ENCODE measurements at places on chromosomes 5 and 9. TPM values are rescaled to one million over a fixed set of nuclear protein-coding genes. Genes with fewer than 3 reads are reported as not detected.

TYRP1 gene
- 86.2 TPM for total RNA-seq

PCDHGA11 gene
- total RNA-seq = 2.6 TPM

ANKRD31 gene
- 0.45 TPM for total RNA-seq

MYOT gene
- total RNA-seq = 0.56 TPM

BARX1 gene
- total RNA-seq = 0.71 TPM

- no peak for DNase-seq
Measured at GRCh38 chr9:115015018-115015635, 84.7 kb upstream of the TNFSF8 start.

DNA sequence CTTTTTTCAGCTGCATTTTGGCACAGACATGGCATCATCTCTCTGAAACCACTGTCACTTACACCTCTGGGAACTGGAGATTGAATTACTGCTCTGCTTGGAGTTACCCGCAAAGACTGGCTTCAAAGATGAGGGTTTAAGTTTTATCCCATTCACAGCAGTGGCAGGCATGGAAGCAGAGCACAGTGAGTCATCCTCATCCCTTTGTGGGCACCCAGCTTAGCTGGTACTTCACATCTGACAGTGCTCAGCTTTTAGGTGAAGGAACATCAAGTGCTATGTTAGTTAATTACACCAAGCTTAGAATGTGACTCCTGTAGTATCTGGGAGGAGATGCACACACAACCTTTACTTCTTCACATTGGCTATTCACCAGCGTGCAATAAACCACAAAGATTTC lies 24.8 kb upstream of the ALDH1A1 start:
- no peak for DNase-seq

GRCh38 chr5:1983401-1983800 lies 100.7 kb upstream of the IRX4 start:
- no peak for DNase-seq

- DNase-seq = no peak
Measured at GRCh38 chr9:88339317-88339716, 48.9 kb upstream of the SPIN1 start.

- DNase-seq = no peak
Measured at GRCh38 chr9:77587851-77588250, 60.3 kb downstream of the GNA14 start.

DNA sequence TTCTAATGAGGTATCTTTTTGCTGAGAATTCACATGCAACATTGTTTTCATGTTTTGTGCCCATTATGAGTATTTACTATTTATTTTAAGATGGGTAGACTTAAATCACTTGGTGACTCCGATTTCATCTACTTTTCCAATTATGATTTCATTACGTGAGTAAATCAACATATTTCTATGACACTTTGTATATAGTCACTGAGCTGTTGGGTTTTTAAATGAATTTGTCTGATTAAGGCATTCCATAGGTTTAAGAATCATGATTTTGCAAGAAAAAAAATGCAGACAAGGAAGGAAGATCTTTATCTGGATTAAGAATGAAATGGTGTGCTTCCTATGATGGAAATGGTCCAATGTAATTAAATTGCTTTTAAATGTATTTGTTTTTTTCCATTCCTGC lies 661.9 kb downstream of the ANXA1 start:
- DNase-seq = no peak

DNA sequence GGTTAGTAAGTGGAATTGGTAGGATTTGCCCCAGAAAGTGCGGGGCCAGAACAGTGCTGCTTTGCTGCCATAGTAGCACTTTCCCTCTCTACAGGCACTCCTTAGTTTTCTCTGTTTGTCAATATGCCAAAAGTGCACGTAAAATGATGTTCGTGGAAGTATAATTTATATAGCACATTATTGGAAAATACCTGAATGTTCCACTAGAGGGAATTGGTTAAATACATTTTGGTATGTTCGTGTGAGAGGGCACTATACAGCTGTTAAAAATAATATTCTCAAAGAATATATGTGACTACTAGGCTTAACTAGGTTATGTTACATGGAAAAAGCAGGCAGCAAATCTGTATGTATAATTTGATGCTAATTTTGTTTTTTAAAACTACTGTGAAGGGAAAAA lies 184.0 kb upstream of the GDNF start:
- no peak for DNase-seq

DNA sequence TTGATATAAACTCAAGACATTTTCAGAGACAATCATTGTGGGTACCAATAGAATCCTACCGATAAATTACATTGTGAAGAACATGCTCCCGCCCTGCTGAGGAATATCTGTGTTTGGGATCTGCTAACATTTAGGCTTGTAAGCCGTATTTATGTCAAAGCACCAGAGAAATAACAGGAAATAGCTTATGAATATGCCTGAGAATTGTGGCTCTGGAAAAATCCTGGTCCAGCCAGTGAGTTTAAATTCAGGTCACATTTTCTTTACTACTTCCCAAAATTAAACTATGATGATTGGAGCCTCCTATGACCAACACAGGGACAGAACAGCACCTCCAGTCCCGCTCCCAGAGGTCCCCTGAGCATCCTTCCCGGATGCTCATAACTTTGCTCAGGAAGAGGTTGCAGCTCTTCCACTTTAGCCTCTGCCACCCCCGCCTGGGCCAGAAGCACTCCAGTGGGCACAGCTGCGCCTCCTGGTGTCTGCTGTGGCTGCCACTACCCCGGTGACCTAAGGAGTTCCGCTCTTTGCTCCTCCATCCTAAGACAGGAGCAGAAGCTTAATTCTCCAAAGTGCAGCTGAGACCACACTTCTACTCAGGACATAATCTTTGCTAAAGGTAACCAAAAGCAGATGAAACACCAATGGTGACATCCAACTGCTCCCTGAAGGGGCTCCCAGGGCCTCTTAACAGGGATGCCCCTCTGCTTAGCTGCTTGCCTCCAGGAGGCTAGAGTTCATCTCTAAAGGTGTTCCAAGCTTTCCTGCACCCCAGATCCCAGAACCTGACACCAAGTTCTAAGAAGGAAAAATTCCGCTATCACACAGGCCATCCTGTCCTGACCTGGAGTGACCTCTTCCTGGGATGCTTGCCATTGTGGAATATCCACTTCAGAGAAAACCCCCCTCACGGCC lies 58.8 kb downstream of the SLC1A1 start:
- DNase-seq = no peak

GRCh38 chr9:36030871-36031270 lies 5.8 kb upstream of the RECK start:
- DNase-seq = no peak

DNA sequence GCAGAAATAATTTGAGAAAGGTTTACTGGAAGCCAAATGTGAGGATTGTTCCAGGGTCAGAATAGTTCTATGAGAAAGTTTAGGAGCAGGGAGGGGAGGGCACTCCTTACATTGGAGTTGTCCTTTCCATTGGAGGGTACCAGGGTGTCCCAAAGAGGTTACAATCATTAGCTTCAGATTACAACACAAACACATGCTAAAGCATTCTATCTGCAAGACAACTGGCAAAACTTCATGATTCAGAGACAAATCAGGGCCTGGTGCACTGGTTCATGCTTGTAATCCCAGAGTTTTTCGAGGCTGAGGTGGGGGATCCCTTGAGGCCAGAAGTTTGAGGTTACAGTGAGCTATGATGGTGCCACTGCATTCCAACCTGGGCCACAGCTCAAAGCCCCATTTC lies 51.8 kb downstream of the NSUN2 start:
- no peak for DNase-seq

DNA sequence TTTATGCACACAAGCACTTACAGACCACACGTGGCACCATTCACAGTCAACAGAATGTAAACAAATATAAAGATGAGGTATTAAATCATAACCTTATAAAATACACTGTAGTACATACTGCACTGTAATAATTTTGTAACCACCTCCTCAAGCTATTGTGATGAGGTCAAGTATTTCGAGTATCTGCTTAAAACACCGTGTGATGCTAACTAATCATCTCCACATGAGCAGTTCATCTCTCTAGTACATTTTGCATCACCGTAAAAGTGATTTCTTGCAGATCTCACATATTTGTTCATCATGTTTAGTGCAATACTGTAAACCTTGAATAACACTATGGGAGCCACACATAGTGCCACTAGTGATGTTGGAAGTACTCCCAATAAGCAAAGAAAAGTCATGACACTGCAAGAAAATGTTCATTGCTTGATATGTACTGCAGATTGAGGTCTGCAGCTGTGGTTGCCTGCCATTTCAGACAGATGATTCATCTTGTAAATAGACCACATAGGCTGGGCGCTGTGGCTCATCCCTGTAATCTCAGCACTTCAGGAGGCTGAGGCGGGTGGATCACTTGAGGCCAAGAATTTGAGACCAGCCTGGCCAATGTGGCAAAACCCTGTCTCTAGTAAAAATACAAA lies 44.3 kb downstream of the FOXB2 start:
- DNase-seq = no peak

DNA sequence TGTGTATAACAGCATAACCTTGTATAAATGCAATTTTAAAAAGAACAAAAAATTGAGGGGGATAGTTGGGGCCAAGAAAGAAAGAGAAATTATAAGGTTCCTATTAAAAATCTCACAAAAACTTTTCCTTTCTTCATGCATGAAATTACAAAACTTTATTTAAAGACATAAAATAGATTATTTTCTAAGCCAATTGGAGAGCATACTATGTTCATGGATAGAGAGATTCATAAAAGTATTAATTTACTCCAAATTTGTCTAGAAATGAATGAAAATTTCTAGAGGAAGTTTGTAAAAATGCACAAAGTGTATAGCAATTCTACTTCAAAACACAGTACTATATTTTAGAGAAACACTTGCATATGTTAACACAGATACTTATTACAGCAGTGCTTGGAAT lies 200.4 kb downstream of the PCSK1 start:
- DNase-seq = no peak

DNA sequence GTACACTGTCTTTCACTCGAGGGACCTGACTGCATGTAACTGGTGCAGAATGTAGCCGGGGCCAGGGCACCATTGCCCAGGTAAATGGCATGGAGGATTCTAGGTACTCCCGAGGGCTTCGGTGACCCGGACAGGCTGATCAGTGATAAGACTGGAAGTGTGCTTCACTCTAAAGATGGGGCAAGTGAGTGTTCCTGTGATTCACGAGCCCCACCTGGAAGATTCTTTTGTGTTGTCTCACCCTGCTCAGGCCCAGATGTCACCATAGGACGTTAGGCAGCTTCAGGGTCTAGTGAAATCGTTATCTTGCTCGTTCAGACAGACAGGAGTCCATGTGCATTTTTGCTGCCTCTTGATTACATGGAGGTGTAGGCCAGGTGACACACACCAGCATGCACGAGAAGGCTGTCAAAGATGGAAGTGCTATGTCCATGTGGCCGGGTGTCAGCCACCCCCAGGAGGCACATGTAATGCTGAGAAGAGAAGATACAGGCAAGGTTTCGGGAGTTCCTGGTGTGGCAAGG lies 73.9 kb downstream of the WNK2 start:
- no peak for DNase-seq

DNA sequence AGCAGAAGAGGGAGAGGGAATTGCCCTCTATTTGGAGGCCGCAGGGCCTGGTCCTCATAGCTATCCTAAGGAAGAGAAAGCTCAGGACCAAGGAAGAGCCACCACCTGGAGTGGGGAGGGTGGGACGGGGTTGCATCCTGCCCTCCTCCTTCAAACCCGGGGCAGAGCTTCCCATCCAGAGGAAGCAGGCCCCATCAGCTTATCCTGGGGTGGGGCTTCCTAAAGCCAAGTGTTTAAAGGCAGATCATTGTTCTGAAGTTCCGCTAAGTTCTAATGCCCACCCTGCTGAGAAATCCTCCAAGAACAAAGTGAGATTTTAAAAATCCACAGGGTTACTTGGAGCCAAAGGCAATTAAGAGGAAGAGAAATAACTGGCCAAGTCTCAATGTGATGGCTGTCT lies 210.3 kb downstream of the C9orf152 start:
- no peak for DNase-seq

DNA sequence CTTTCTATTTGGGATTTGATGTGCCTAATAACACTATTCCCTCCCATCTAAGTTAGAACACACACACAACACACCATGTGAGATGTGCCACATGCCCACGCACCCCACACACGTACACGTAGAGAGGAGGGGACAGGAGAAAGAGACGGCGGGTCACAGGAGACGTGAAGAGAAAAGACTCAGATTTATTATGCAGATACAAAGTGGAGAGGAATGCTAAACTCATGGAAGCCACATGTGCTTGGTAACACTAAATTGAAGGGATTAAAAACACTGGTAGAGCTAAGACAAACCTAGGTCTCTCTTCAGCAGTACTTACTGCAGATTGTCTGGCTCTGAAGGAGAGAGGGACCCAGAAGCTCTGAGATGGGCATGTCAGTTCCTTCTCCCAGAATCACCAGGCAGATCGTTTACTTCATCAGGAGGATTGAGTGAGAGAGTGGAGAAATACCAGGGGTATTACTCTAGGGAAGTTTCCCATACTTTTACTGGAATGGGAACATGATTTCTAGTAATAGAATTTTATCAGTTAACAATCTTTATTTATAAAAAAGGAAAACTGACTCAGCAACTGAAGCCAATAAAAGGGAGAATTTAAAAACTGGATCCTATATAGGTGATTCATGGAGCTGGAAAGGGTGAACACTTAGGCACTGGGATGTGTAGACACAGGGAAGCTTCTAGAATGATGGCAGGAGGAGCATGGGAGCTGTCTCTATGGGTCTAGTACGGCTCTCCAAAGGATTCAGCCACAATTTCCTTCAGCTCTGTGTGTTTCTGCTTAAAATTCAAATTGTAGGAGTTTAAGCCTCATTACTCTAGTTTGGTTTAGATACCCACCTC lies 139.4 kb downstream of the MACIR start:
- no peak for DNase-seq

Measured in type B pancreatic cell (in vitro differentiated cells).